IPS DF 19.7 (cell line): ENCODE measurements at places on chromosomes 1 and 21.

GRCh38 chr1:39524591-39525365 is 33.3 kb downstream of the BMP8A start:
- DNase-seq: no peak

DNA sequence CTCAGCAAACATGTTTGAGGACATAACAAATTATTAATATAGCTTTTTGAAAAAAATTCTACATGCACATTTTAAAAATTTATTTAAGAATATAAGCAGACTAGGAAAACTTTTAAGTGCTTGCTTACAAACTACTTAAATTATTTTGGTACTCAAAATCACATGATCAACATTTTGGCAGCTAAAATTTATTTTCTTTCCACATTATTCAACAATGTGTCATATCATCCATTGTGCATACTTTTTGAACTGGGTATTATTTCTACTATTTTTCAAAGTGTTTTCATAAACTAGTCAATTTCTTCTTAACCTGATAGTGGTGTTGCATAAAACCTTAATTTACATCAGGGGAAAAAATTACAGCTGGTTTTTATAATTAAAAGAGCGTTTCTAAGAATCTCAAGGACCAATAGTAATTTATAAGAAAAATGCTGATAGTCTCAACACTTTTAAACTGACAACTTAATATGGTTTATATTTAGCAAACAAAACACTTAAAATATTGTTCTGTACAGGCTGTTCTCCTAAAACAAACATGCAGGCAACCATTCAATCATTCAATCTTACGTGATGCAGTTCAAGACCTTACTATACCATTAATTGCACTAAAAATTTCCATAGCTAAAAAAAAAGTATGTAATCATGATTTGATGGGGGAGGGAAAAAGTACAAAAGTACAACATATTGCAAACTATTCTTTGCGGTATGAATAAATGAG is 105.0 kb downstream of the GPATCH2 start:
- DNase-seq: no peak

GRCh38 chr1:76302711-76303339 is 228.3 kb downstream of the ST6GALNAC3 start:
- no peak for DNase-seq

DNA sequence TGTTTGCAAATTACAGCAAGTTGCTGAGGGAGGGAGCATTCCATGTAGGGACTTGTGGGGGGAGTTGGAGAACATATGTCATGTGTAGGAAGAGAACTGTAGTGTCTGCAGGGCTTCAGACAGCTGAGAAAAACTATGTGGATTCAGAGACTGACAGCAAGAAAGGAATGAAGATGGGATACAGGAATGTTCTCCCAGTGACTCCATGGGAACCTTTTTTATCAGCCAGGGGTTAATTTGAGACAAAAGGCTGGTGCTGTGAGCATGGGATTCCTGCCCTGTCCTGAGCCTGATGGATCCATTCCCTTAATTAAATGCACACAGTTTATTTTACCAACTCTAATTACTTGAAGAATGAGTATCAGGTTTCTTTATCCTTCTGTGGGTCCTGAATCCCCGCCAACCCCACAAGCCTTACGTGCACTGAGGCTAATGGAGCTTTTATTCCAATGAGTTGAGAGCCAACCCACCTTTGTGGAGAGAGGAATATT is 26.5 kb upstream of the PLXNA2 start:
- peak; percentile 54 for DNase-seq

- DNase-seq: no peak
Observed at GRCh38 chr1:173451981-173452380, 25.2 kb upstream of the PRDX6 start.
